ENCODE measurements at places on chromosomes 7 and 10. TPM values are rescaled to one million over a fixed set of nuclear protein-coding genes. Genes with fewer than 3 reads are reported as not detected.

The SEC61G gene
- 159 TPM for total RNA-seq

The LRRD1 gene
- total RNA-seq: not detected

The TFAM gene
- 67.0 TPM for total RNA-seq

The RET gene
- 0.18 TPM for total RNA-seq

The TMEM236 gene
- 0.05 TPM for total RNA-seq

The WNT8B gene
- 0.27 TPM for total RNA-seq

The C7orf33 gene
- total RNA-seq: not detected
